ENCODE measurements at places on chromosomes 12 and 14.

GRCh38 chr14:97380539-97380941 lies 583.4 kb downstream of the VRK1 start:
- DNase-seq = no peak

- DNase-seq = no peak
Observed at GRCh38 chr14:105492971-105493871, 2.2 kb downstream of the TEDC1 start.

DNA sequence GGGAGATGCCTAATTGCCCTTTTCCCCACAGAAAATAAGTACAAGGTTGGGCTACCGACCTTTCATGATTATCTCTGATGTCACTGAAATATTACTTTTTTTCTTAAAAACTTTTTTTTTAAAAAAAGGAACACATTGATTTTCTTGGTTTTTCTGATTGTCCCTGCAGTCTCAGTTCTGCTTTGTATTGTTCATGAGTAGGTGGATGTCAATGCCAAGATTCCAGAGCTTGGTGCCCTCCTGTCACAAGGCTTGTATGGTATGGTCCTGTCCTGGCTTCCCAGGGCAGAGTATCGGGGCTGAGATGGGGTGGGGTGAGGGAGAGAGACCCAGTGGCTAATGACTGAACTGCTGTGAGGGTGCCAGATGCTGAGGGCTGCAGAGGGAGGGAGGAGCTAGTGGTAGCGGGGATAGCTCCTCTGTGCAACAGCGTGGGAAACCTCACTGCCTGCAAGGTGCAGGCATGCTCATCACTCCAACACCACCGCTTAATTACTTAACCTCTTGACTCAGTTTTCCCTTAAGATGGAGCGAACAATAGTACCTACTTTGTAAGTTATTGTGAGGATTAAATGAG lies 4.4 kb upstream of the CTDSP2 start:
- no peak for DNase-seq

DNA sequence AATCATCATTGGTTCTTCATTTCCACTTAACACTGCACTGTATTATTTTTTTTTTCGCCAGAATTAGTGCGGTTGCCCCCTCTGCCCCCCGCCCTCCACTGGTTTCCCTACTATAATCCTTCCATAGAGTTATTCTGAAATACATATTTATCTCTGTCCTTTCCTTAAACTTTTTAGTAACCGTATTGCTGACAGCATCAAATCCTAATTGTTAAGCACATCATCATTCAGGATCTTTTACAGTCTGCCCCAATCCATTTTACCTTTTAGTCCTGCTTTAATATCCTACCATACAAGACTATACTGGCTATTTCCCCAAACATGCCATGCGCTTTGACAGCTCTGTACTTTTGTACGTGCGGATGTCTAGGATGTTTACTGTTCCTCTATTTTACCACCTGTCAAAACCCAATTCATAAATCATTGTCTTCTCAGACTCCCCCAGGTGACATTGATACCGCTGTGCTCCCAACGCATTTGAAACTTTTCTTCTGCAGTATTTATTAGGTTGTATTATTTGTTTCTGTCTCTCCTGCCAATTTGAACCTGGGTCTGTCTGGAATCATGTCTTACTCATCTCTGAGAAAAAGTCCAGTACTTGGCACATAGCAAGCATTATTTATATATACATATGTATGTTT lies 1.0 kb downstream of the FGFR1OP2 start:
- DNase-seq = no peak

DNA sequence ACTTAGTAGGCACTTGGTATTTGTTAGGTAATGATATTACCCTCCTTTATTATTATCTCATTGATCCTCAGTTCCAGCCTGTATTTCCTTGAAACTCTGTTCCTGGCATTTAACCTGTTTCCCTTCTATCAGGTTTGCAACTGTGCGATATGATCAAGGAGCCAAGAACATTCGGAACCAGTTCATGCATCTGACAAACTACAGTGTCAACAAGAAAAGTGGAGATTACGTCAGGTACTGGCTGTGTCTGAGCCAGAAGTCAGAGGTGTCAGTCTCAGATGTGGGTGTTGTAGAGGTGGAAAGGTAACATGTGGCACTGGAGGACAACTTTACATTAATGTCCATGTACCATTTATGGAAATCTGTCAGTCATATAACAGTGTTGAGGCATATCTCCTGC lies 56.7 kb downstream of the TTLL5 start:
- no peak for DNase-seq

DNA sequence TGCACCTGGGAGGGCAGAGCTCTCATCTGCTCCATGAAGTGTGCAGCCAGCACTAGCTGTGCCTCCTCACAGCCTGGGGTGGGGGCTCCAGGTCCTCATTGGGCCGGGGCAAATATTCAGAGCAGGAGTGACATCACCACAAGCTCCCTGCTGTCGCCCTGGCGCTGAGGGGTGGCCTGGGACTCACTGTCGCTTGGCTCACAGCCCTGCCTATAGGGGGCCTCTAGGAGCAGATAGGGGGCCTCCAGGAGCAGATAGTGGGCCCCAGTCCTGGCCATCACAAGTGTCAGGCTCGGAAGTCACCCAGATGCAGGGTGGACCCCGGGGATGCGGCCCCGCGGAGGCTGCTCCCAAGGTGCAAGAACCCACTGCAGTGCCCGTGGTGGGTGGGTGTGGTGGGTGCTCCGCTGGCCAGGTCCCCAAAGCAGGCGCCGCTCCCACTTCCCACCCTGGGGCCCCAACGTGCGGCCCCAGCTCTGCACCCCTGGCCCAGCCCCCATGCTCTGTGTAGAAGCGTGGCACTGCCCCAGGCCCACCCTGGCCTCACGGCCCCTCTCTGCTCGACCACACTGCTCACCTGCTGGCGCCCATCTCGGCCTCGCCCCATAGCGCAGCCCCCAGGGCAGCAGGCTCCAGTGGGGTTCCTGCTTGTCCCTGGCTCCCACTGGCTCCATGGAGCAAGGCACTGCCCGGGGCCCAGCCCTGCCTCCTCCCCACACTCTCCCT lies 18.0 kb downstream of the SYNJ2BP start:
- DNase-seq = no peak

- DNase-seq = no peak
Observed at GRCh38 chr14:79426103-79426755, 785.1 kb downstream of the DIO2 start.

- no peak for DNase-seq
Observed at GRCh38 chr14:106200541-106201315, 674.3 kb downstream of the TMEM121 start.

- peak; percentile 23 for DNase-seq
Observed at GRCh38 chr14:91835920-91836843, 31.2 kb downstream of the TC2N start.

DNA sequence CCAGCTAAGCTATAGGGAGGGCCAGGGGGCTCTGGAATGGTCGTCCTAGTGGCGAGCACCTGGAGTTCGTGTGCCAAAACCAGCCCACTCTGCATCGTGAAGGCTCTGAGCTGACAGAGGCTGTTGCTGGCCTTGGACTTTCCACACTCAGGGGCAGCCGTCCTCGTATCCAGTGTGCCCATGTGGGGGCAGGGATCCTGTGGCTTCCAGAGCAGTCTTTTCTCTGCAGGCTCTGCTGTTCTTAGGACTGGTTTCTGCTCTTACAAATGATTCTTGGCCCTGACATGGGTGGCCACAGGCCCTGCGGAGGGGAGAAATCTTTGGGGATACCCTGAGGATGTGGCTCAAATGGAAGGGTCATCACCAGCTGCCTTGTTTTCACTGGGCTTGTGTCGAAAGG lies 177.4 kb upstream of the FKBP4 start:
- DNase-seq = no peak

GRCh38 chr12:69102856-69103255 lies 136.5 kb upstream of the CPSF6 start:
- DNase-seq = no peak
